ENCODE measurements at places on chromosomes 13 and 19.

DNA sequence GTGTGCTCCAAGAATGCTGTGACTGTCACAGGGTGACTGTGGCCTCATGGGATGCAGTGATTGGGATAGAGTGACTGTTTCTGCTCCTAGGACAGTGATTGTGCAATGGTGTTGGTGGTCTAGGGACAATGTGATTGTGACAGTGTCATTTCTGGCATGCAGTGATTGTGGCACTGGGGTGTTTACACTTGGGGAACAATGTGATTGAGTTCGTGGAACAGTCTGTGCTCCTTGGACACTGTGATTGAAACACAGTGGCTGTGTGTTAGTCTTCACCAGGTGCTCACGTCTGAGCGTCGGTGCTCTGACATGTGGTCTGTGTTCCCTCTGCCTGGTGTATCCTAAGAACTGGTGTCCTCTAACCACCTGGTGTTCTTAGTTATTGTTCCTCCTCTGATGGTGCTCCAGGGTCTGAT is 1.7 kb downstream of the PDE4A start:
- no peak for DNase-seq

- no peak for DNase-seq
Observed at GRCh38 chr19:42269478-42270345, 660 bp downstream of the CIC start.

GRCh38 chr13:107104631-107105030 is 536.7 kb upstream of the ARGLU1 start:
- DNase-seq, result no peak

DNA sequence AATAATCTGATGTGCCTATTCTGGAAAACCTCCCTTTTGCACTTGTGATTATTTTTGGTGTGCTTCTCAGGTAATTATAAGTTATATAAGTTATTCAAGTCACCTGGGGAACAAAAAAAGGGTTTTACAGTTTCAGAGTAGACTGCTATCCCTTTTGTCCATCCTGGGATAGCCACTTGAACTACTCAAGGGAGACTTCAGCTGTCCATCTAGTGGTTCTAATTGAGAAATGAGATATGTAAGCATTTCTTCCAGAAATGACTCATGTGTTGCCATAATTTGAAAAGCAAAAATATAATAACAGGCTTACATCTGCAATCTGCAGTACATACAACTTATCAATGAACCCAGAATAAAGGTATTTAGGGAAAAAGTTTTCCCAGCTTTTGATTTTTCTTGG is 20.4 kb downstream of the UBL3 start:
- no peak for DNase-seq

DNA sequence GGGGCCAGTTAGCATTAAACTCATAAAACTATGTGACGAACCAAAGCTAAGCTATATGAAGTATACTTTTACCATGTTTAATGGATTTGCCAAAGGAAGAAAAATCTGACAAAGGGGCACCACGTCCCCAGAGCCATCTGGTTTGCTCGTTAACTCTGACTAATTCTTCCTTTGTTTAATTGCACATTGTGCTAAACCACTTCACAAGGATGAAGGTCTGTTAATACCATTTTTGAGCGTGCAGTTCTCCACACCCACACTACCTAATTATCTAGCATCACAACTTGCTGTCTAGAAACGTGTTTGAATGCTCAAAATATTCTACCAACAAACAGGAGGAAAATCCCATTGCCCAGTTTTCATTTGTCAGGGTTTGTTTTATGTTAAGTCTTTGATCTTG is 74.8 kb downstream of the COL4A1 start:
- no peak for DNase-seq

DNA sequence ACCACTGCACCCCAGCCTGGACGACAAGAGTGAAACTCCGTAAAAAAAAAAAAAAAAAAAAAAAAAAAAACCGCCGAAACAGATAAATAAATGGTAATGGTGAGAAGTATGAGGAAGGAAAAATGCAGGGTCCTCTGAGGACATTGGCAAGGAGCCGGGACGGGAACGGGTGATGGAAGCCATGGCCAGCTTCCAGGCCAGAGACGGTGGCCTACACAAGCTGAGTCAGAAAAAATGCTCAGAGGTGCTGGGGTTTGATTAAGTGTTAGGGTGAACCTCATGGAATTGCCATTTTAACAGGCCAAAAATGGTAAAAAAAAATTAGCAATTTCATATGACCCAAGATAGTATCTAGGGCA is 866 bp upstream of the ZSWIM4 start:
- no peak for DNase-seq

GRCh38 chr19:2528675-2529101 is 52.8 kb downstream of the GADD45B start:
- no peak for DNase-seq

- DNase-seq, result peak; percentile 52
Observed at GRCh38 chr13:76991432-76991795, 467 bp upstream of the CLN5 start.

DNA sequence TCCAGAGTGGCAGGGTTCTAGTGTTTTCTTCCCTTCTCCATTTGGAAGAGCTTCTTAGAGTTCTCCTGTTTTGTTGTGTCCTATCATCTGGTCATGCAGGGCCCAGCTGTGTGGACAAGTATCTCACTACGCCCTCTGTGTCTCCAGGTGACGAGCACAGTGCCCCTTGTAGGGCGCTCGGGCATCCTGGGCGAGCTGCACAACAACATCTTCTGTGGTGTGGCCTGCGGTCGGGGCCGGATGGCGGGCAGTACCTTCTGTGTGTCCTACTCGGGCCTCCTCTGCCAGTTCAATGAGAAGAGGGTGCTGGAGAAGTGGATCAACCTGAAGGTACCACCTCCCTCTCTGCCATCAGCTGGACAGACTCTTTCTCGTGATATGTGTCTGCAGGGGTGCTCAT is 13.0 kb downstream of the WDR62 start:
- no peak for DNase-seq

GRCh38 chr13:52394586-52394985 is 11.4 kb downstream of the THSD1 start:
- no peak for DNase-seq

DNA sequence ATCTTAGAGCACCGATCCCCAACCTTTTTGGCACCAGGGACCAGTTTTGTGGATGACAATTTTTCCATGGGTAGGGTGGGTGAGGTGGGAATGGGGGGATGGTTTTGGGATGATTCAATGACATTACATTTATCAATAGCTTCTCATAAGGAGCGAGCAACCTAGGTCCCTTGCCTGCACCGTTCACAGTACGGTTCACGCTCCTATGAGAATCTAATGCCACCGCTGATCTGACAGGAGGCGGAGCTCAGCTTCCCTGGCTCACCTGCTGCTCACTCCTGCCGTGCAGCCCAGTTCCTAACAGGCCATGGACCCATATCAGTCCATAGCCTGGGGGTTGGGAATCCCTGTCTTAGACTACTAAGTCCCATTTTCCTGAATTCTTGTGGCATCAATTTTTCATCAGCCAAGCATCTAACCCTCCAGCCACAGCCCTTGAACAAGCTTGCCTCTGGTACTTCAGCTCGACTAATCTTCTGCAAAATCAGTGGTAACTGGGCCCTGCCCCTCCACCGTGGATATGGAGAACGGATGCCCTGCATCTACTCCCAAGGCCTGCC is 37.0 kb upstream of the MAP3K10 start:
- no peak for DNase-seq

DNA sequence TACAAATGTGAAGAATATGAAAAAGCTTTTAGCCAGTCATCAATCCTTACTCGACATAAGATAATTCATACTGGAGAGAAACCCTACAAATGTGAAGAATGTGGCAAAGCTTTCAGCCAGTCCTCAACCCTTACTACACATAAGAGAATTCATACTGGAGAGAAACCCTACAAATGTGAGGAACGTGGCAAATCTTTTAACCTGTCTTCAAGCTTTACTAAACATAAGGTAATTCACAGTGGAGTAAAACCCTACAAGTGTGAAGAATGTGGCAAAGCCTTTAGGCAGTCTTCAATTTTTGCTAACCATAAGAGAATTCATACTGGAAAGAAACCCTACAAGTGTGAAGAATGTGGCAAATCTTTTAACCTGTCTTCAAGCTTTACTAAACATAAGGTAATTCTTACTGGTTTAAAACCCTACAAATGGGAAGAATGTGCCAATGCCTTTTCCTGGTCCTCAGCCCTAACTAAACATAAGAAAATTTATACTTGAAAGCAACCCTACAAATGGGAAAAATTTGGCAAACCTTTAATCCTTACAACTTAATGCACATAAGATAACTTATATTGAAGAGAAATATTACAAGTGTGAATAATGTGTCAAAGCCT is 74.1 kb upstream of the ZNF681 start:
- DNase-seq, result no peak

DNA sequence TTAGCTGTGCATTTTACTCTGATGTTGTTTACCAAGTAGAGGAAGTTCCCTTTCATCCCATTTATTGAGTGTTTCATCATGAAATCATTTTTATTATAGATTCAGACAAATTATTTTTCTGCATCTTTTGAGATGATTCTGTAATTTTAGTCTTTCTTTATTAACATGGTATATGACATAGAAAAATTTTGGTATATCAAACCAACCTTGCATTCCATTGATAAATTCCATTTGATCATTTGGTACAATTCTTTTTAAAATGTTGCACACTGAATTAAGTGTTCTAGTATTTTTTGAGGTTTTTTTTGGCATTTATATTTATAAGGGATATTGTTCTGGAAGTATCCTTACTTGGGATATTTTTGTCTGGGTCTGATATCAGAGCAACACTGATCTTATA is 308.4 kb downstream of the DLEU7 start:
- no peak for DNase-seq

DNA sequence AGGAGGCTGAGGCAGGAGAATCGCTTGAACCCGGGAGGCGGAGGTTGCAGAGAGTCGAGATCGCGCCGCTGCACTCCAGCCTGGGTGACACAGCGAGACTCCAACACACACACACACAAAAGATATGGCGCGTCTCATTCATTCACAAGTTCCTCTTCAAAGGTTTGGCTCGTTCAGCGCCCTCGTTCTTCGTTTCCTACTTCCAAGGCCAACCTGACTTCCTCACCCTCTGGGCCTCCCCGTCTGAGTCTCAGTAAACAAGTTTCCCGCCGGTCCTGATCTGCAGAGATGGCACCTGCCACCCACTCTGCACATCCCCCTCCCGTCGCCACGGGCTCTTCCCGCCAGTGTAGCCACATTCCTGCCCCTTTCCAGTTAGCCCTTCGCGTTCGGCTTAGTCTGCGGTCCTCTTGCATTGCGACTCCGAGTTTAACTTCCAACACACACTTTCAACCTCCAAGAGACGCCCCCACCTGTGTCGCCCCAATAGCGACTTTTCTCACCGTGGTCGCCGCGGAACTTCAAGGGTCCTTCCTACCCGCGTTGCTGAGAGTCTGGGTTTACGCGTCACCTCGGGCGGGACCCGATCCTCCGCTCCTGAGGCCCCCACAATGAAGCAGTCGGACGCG is 1.3 kb upstream of the BSG start:
- peak; percentile 47 for DNase-seq

DNA sequence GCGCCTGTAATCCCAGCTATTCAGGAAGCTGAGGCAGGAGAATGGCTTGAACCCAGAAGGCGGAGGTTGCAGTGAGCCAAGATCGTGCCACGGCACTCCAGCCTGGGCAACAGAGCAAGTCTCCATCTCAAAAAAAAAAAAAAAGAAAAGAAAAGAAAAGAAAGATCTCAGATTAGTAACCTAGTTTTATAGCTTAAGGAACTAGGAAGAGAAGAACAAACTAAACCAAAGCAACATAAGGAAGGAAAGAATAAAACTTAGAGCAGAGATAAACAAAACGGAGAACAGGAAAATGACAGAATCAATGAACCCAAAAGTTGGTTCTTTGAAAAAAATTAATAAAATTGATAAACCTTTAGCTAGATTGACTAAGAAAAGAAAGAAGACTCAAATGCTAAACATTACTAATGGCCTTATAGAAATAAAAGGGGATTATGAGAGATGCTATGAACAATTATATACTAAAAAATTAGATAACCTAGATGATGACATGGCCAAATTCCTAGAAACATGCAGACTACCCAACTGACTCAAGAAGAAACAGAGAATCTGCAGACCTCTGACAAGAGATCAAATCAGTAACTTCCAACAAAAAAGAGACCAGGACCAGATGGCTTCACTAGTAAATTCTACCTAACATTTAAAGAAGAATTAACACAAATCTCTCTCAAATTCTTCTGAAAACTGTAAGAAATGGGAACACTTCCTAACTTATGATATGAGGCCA is 68.2 kb downstream of the CDADC1 start:
- no peak for DNase-seq

GRCh38 chr19:12953138-12953798 is 3.8 kb downstream of the GADD45GIP1 start:
- no peak for DNase-seq

- DNase-seq, result no peak
Observed at GRCh38 chr13:64369121-64369520, 2861.0 kb downstream of the PCDH9 start.

- DNase-seq, result no peak
Observed at GRCh38 chr19:12954612-12954962, 2.4 kb downstream of the GADD45GIP1 start.

DNA sequence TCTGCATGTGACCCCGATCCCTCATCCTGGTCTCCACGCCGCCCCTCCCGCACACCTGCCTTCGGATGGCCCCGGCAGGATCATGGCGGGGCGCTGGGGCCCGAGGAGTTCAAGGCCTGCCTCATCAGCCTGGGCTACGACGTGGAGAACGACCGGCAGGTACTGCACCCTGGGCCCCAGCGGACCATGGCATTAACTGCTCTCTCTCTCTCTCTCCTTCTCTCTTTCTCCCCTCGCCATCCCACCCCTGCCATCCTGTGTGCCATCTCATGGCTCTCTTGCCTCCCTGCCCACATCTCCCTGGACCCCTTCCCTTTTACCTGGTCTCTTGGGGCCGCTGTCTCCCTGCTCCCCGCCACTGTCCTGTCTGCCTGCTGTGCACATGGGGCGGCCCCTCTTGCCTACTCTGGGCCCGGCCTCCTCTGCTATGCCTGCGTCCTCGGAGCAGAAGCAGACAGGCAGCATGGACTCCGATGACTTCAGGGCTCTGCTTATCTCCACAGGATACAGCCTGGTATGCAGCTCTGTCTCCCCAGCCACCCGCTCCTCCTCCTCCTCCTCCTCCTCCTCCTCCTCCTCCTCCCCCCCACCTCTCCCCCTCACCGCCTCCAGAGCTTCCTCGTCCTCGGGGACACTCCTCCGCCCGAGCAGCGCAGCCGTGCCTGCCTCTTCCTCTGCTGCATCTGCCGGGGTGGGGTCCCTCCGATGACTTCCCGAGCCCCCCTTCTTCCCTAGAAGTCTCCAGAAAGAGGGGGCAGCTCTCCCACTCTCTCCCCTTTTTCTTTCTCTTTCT is 16.2 kb downstream of the CAPN12 start:
- DNase-seq, result no peak

DNA sequence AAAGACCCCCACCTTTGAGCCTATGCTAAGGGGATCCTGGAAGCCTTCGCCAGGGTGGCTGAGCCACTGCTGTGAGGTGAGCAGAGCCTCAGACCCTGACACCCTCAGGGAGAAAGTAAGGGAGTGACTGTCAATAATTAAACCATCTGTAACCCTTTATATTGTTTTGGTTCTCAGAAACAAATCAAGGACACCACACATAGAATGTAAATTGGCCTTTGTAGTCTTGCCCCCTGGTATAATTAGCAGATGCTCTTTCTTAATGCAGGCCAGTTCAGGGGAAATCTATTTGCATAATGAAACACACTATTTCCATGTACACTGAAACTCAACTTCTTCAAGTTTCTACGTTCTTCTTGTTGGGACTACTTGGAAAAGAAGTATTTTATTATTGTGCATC is 127.7 kb upstream of the EDNRB start:
- no peak for DNase-seq

GRCh38 chr13:31722673-31723072 is 16.7 kb upstream of the RXFP2 start:
- DNase-seq, result no peak

GRCh38 chr19:7734220-7735203 is 2.6 kb upstream of the CLEC4G start:
- no peak for DNase-seq

- DNase-seq, result no peak
Observed at GRCh38 chr13:34419755-34420154, 522.3 kb upstream of the NBEA start.

Data from stimulated activated CD4-positive, alpha-beta T cell treated with anti-CD3 and anti-CD28 coated beads, Interleukin-2, amount 100 ng/mL, for 48 hours (primary cell).